Thoracic aorta (tissue), 2 donors: ENCODE measurements at places on chromosomes 5 and 9.

DNA sequence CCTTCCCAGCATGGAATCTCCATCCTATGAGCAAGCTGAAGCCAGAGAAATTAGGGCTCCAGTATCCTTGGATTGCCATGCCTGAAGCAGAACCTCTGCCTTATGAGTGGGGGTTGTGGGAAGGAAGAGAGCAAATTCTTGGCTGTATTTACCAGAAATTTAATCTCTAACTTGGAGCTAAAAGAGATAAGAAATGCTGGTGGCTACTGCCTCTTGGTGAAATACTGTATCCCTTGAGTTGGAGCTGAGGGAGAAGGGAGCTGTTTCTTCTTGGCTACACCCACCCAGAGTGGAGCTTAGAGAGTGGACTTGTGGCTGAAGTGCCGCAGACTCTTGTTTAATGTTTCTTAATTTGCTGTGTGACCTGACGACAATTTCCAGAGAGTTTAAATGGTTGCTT is 447.3 kb downstream of the ARHGEF28 start:
- DNase-seq = no peak

GRCh38 chr5:164975986-164976385 is 1470.6 kb downstream of the MAT2B start:
- no peak for DNase-seq

GRCh38 chr9:109122726-109123621 is 3.2 kb upstream of the TMEM245 start:
- DNase-seq = no peak

DNA sequence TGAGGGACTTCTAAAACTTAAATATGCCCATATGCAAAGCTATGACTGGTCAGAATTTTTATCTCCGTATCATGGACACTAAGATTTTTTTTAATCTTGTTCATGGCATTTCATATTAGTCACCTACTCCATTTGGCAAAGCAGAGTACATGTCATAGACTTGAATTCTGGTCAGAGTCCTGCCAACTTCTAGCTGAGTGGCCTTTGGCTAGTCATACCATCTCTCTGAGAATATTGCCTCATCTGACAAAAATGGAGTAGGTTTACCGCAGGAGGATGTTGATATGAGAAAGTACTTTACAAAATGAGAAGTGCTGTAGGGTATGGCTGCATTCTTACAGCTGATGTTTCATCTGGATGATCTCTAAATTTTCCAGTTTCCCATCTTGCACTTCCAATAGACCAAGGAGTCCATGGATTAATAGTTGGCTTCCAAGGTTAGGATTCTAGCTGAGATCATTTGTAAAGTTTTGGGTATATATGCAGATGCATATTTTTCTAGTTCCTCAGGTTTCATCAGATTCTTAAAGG is 150.8 kb upstream of the NR3C1 start:
- no peak for DNase-seq
